HEK293T (cell line): ENCODE measurements at places on chromosomes 2 and 18.

- DNase-seq: no peak
Measured at GRCh38 chr18:77608807-77609206, 359.2 kb downstream of the GALR1 start.

DNA sequence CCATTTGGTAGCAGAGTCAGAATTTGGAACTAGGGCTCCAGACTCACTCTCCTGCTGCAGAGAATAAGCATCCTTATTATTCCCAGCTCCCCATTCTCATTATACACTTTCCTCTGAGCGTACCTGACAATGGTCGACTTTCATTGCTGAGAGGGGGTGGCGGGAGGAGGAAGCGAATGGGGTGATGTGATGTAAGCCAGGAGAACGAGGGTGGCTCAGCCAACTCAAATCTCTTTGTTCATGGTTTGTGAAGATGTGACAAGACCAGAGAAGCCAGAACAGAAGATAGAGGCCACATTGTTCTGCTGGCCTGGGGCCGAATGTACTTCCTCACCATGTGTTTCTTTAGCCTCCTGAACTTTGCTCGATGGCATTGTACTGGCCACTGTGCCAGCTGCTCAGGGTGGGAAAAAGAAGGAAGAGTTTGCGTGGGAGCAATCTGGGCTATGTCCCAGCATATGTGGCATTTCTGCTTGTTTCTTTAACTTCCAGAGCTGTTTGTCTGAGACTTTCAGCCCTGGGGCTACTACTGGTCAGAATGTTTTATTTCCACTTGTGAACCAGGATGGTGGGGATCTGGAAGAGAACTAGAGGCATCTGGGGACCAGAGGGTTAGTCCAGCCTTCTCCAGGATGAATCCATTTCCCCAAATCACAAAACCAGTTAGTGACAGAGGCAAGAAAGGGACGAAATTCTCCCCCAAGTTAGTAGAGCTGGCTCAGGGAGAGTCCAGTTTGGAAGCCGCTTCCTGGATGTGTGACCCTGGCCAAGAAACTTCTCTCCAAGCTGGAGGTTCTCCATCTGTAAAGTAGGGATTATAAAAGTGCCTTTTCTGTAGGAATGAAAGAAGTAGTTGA is 62.6 kb downstream of the MOGAT1 start:
- no peak for DNase-seq

DNA sequence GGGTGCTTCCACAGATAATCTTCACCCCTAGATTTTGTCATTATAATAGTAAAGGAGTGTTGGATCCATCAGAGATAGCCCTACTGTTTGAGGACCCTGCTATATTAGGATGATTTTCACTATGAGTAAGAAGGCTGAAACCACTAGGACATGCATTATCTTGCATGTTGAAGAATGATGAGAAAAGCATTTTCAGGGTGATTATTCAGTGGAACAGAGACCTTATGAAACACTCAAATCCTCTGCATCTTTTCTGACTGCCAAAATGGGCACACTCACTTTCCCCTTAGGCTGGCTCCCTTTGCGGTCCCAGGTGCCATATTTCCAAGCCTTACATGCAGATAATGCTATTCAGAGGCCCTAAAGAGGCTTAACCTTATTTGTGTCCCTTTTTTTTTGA is 296.9 kb downstream of the RND3 start:
- no peak for DNase-seq

DNA sequence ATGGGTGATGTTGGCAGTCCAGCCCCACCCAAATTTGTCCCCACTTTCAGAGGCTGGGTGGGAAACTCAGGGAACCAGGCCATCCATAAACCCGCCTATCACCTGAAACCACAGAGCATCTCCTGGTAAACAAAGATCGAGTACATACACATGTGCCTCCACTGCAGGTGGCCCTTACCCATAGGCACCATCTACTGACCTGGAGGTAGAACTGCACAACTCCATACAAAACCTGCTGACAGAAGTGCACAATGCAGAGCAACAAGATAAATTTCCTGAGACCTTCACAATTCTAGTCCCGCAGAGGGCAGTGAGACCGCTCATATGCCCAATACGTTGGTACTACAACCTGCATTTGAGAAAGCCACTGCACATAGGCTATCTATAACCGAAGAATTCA is 856.3 kb downstream of the SUCLG1 start:
- DNase-seq: no peak
